NCI-H187 (cell line): ENCODE measurements at places on chromosomes 4 and X.

- no peak for DNase-seq
Observed at GRCh38 chrX:115174548-115174947, 14.7 kb upstream of the RBMXL3 start.

DNA sequence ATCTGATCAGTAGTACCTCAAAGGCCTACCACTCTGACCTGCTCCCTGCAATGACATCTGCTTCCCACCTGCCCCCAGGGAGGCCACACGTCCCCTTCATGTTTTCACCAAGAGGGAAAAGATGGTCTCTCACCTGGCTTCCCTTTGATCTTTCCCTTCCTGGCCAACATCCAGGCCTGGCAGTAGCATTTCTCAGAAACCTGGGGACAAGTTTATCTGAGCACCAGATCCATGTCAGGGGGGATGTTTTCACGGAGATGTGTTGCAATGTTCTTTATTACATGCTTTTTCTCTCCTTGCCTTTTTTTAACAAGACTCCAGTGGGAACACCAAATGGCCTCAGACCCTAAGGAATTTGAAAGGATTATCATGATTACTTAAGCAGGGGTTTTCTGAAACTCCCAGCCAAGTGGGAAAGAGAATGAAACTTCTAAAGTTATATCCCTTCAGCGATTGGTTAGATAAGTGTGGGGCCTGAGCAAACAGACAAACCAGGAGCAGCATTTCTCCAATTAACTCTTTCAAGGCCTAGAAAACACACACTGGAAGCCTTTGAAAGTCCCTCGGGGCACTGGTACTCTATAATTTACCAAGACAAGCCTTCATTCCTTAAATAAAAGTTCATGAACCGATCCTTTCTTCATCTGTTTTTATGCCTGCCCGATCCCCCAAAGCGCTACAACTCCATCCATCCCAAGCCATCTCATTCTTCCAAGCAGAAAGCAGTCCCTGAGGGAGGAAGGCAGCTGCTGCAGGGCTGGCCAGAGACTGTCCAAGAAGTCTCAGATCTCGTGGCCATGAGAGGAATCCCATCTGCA is 94.1 kb downstream of the BCOR start:
- DNase-seq, result no peak

GRCh38 chr4:182788201-182788600 is 129.0 kb downstream of the DCTD start:
- no peak for DNase-seq

GRCh38 chr4:17578482-17578891 is 1.5 kb downstream of the LAP3 start:
- no peak for DNase-seq

- no peak for DNase-seq
Observed at GRCh38 chr4:173522160-173522950, 7.7 kb downstream of the HAND2 start.

DNA sequence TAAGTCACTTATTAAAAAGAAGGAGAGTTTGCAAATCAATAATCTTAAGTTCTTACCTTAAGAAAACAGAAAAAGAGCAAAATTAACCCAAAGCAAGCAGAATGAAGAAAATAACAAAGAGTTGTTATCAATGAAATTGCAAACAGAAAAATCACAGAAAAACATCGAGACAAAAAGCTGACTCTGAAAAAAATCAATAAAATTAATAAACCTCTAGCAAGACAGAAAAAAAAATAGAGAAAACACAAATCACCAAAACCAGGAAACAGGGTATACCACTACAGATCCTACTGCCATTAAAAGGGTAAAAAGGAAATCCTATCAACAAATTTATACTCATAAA is 17.3 kb upstream of the RBM41 start:
- DNase-seq, result no peak

- DNase-seq, result no peak
Observed at GRCh38 chr4:48297256-48297846, 27.7 kb upstream of the TEC start.

DNA sequence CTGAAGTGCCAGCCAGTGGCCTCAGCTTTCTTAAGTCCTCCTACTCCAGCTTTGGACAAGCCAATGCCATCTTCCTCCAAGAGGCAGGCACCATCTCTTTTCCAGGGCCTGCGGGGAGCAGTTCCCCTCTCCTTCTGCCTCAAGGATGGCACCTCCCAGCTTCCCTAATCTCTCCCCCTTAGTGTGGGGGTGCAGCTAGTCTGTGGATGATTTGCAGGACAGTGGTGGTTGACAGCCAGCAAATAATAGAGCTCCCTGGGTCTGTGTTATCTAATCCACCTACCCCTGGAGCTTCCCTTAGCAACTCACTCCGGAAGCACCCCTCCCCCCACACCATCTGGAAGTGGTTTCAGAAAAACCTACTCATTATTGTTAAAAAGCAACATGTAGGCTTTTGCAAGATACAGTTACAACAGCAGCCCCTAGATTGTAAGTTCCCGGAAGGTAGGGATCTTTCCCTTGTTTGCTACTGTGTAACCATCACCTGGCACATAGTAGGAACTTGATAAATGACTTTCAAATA is 247.1 kb downstream of the BCOR start:
- DNase-seq, result no peak

DNA sequence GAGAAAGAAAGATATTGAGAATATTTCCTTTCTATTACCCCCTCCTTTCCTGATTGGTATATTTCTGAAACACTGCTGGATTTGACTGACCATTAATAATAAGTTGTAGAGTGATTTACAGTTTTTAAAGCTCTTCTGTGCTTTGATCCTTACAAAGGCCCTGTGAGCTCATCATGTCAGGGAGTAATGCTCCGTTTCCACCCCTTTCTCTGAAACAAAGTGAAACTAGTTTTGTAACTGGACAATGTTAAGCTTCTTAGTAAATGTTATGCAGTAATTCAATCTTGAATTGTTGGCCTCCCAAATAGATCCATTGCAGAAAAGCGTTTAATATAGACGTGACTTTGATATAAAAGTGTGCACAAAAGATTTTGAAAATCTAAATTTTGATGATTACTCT is 190.1 kb upstream of the GNPDA2 start:
- no peak for DNase-seq

DNA sequence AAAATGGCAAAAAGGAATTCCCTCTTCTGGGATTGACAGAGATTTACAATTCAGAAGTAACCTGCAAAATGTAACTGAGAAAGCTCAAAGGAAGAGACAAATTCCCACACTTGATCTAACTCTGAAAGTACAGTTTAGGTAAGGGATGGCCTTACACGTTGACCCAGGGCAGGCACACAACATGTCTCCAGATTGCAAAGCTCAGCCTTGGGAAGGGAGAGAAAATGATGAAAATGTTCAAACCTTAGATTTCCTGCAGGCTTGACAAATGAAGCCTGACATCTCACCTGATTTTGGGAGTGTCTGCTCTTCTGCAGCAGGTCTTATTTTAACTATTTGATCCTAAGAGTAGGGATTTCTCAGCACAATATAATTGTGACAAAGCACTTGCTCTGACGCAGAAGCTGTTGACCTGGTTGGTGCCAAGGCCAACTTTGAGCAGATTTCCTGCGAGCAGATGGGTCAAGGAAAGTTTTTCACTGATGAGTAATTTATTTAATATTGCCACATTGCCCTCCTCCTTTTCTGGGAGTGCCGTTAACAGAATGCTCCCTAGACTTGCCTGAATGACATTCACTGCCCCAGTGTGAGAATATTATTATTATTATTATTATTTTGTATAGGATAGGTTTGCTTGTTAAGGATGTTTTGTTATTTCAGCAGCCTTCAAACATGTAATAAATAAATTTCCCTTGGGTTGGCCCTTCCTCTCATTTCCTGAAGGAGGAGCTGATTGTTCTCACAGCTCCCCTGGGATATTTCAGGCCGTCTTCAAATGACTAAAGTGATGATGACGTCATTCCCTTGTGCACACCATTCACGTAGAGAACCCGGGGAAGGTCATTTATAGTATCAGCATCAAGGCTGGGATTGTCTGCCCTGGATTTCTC is 157.1 kb downstream of the VEGFC start:
- no peak for DNase-seq

- no peak for DNase-seq
Observed at GRCh38 chr4:152983221-152983620, 47.1 kb downstream of the FHDC1 start.

DNA sequence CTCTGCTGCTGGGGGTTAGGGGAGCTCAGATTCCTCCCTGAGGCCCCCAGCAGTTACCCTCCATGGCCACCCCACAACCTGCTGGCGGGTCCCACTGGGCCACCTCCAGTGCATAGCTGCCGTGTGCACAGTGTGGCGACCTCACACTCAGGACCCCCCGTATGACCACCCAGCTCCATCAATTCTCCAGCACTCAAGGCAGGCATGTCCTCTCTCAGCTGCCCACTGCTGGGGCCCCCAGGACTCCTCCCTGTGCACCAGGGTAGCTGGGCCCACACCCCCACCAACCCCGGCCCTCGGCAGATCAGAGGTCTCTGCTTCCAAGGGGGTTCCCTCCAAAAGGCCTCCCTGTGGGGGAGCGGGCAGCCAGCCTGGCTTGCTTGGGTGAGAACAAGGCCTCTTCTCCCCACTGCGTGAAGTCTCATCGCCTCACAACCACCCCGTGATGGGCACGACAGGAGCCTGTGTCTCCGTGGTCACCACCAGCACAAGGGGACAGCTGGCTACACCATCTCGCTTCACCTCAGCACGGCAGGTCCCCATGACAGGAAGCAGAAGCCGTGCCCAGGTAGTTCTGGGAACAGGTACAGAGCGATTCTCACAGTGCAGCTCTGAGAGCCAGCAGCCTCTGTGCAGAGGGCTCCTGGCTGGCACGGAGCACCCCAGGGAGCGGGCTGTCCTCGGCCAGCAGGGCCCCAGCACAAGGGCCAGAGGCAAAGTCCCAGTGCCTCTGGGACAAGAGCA is 4.6 kb upstream of the HAUS3 start:
- no peak for DNase-seq

DNA sequence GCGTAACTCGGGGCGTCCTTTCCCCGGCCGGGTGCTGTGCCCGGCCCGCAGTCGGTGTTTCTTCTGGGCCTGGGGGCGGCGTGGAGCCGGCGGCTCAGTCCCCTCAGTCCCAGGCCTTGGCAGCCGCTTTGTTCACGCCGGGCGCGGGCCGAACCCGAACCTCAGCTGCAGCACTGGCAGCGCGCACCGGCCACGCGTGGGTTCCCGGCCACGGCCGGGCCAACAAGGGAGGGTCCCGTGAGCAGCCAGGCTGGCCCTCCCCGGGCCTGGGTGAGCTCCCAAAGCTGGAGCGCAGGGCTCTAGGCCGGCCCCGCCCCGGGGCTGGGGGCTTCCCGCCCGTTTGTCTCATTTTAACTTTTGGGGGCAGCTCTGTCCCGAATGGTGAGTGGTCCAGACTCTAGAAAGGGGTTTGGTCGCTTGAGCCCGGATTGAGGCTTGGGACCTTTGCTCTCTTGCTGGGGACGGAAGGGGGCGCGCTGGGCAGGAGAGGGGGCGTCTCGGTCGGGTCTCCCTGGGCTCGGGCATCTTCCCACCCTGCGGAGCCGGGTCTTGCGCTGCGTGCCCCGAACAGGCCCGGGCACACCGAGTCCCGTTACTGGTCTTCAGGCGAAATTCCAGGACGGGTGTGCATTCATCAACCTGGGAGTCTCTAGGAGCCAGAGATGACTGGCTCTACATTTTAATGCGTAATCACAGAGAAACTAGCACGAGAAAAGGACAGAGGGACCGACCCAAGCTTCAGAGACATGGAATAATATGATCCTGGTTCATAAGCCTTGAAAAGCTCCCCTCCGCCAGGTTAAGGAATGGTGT is 177.1 kb downstream of the CBR4 start:
- no peak for DNase-seq

GRCh38 chr4:95534032-95534431 is 14.7 kb downstream of the UNC5C start:
- no peak for DNase-seq

DNA sequence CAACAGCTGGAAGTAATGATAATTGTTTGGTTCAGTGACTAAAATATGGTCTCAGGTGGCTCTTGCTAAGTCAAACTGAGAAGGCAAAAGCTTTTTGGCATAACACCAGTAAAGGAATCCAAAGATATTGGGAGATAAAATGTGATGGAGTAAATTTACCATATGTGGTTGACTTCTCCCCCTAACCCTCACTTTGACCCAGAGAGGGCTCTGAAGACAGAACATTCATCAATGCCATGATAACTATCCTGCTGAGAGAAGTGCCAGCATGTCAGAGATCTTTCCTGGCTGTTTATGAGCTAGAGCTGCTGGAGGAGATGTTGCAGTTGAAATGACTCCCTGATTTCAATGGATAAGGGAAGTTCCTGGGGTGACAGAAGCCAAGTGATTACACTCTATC is 213.4 kb downstream of the SPCS3 start:
- no peak for DNase-seq

- DNase-seq, result no peak
Observed at GRCh38 chr4:97216046-97216445, 927.2 kb downstream of the STPG2 start.

GRCh38 chr4:40613456-40613855 is 16.2 kb downstream of the RBM47 start:
- no peak for DNase-seq

GRCh38 chr4:94372228-94372978 is 29.8 kb upstream of the HPGDS start:
- no peak for DNase-seq

- no peak for DNase-seq
Observed at GRCh38 chr4:28225689-28226353, 1365.2 kb downstream of the STIM2 start.

DNA sequence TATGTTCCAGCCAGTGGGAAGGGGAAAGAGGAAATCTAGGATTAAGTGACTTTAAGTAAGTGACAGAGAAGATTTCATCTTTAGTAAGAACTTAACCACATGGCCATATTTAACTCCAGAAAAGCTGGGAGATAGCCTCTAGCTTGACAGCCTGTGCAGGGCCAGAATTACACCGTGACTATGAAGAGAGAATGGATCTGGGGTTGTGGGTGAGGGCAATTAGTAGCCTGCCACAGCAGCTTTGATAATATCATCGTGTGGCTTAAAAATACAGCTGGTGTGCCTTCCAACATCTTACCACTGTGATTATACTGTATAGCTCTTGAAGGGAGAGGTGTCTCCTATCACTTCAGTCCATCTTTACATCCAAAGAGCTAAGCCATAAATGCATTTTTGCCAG is 57.6 kb upstream of the TBC1D9 start:
- DNase-seq, result no peak

- no peak for DNase-seq
Observed at GRCh38 chrX:153924149-153924861, 1.8 kb downstream of the ARHGAP4 start.

DNA sequence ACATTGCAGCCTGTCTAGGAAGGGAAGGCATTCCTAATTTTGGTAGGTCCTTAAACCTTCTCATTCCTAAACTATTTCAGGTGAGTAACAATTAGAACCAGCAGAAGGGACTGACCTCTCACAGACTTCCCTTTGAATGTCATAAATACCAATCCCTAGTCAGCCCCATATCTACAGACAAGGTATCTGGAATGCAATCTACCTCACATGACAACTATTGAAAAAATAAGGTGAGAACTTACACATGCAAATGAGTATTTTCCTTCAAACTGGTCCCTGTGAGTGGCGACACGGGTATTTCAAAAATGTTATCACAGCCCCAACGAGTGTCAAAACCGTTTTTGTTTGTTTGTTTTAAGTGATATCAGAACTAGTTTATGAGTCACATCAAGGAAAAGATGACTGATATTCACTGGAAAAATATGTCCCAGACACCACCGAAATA is 102.4 kb upstream of the VCX2 start:
- DNase-seq, result no peak

GRCh38 chr4:96343836-96344235 is 503.9 kb downstream of the PDHA2 start:
- DNase-seq, result no peak

- DNase-seq, result no peak
Observed at GRCh38 chr4:183658362-183659028, 490 bp downstream of the RWDD4 start.
